ENCODE measurements at places on chromosomes 11 and 22. TPM values are rescaled to one million over a fixed set of nuclear protein-coding genes. Genes with fewer than 3 reads are reported as not detected.

- DNase-seq = no peak
Measured at GRCh38 chr11:118236170-118236569, 11.4 kb upstream of the JAML start.

- no peak for DNase-seq
Measured at GRCh38 chr22:44091021-44091721, 67.1 kb downstream of the PARVB start.

- no peak for DNase-seq
Measured at GRCh38 chr22:19094393-19094997, 27.7 kb downstream of the DGCR2 start.

- no peak for DNase-seq
Measured at GRCh38 chr11:16690086-16690485, 48.4 kb upstream of the C11orf58 start.

DNA sequence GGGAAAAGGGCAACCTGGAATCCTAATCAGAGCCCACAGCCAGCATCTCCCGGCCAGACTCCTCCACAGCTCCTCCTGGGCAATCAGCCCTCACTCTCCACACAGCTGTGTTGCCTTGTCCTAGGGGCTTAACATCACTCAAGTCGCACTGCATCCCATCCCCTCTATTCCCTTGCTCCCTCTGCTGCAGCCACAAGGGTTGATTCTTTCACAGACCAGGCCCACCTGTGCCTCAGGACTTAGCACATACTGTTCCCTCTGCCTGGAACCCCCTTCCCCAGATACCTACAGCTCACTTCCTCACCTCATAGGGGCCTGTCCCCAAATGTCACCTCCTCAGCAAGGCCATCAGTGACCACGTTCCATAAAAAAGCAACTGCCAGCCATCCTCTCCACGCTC lies 18.4 kb downstream of the SPATA19 start:
- no peak for DNase-seq

DNA sequence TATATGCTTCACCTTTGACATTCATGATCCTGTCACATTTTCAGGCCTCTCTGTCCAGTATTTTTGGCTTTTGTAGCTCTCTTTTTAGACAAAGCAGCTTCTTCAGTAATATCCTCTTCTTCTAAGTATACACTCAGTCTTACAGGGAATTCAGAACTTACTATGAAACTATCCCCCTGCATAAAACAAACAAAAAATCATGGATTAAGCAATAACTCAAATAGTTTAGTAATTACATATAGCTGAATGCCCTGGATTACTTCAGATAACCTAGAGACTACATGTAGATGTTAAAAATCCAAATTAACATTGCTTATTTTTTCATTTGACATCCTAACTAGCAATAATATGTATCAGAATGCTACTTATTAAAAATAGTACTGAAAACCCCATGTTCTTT lies 5.2 kb downstream of the TAF1D start:
- DNase-seq = no peak

DNA sequence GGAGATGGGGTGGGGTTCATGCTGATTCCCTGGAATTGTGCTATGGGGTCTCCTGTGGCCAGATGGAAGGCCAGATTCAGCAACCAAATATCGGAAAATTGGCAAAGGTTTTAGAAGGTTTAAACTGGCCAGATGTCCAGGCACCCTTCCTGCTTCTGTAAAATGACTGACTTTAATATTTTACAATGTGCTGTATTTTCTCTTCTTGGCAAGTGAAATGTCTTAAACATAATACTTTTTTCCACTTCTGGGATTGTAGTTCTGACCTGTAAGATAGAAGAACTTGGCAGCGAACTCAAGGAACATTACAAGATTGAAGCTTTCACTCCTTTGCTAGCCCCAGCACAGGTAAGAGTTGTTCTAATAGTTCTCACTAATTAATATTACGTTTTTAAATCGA lies 17.5 kb downstream of the POLA2 start:
- DNase-seq = no peak

DNA sequence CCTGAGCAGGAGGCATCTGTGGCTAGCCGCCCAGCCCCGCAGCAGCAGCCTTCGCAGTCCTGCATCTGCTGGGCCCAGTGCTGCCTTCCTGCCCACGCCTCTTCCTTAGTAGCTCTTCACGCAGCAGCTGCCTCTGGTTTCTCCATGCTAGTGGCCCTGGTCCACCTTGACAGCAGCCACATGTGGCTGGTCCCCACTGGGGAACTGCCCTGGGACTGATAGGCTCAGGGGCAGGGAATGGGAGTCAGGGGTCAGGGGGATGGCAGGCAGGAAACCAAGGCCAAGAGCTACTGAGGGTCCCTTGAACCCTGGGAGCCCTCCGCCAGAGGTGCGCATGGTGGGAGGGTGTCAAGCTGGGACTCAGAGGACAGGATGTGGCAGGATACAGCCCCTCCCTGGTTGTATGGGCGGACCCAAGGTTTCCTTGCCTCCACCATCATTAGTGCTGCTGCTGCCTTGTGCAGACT lies 99.4 kb upstream of the PITPNB start:
- peak; percentile 44 for DNase-seq

DNA sequence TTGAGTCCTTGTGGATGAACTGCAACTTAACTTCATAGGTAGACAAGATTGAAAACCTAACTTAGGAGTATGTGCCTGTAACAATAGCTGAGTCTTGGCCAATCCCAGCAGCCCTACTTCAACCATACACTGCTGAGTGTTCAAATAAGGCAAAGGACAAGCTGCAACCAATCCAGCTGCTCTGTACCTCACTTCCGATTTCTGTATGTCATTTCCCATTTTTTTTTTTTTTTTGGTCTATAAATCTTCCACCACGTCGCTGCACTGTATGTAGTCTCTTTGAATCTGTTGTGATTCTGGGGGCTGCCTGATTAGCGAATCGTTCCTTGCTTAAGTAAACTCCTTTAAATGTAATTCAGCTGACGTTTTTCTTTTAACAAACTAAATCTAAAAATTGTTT lies 35.4 kb upstream of the FLI1 start:
- no peak for DNase-seq

DNA sequence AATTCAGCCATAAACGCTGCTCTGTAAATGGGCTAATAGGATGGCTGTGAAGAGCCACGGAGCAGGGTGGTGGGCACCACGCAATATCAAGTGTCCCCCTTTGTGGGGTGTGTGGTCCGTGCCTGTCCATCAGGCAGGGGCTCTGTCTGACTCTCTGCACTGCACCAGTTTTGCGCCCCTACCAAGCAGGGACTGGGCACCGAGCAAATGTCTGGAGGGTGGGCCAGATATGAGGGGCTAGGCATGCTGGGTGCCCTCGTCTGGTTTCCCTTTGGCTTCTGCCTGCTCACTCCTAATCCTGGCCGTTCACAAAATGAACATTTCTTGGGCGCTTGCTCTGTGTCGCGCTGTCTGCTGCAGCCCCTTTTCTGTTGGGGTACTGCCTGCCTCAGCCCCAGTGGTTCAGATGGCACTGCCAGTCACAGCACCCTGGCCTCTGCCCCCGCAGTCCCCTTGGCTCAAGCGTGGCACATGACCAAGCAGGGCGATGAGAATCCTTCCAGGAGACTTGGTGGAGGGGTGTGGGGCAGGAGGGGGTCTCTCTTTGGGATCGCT lies 37.1 kb upstream of the CELSR1 start:
- DNase-seq = no peak

GRCh38 chr11:112229746-112230433 lies 3.7 kb downstream of the PTS start:
- DNase-seq = no peak

GRCh38 chr11:17388609-17389210 lies at the start of gene KCNJ11:
TSS of gene KCNJ11 (minus strand) at chr11:17388659. CDS start at chr11:17388091, 568 bp downstream.
- DNase-seq = peak; percentile 64

- no peak for DNase-seq
Measured at GRCh38 chr11:66542362-66542761, 3.5 kb downstream of the ZDHHC24 start.

- DNase-seq = no peak
Measured at GRCh38 chr11:20049231-20049630, 111.0 kb downstream of the DBX1 start.

- no peak for DNase-seq
Measured at GRCh38 chr11:69683764-69684333, 8.7 kb upstream of the LTO1 start.

DNA sequence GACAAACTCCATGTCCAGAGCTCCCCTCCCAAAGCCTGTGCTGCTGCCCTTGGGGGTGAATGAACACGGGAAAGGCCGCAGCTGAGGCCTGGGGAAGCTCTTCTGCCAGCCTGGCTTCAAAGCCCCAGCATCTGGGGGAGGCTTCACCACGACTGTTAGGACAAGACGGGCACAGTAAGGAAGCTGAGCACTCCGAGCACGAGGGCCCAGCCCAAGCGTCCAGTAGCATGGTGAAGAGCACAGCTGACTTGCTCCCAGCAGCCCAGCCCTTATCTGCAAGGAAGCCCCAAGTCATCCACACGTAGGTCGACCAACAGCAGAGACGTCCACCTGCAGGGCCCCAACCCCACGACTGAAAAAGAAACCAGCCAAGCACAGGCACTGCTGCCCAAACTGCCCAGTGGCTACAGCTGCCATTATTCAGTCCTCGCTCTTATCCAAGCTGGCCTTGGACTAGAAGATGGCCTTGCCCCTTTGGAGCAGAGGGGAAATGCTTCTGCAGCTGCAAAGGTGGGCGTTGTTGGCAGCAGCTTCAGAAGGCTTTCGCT lies 62.5 kb downstream of the SHANK2 start:
- DNase-seq = no peak

GRCh38 chr11:22769081-22769480 lies 60.5 kb downstream of the SVIP start:
- no peak for DNase-seq

- DNase-seq = peak; percentile 73
Measured at GRCh38 chr11:64358907-64359711, at the start of gene RPS6KA4. TSS of gene RPS6KA4 (plus strand) at chr11:64359162. CDS start at chr11:64359236, 74 bp downstream.

DNA sequence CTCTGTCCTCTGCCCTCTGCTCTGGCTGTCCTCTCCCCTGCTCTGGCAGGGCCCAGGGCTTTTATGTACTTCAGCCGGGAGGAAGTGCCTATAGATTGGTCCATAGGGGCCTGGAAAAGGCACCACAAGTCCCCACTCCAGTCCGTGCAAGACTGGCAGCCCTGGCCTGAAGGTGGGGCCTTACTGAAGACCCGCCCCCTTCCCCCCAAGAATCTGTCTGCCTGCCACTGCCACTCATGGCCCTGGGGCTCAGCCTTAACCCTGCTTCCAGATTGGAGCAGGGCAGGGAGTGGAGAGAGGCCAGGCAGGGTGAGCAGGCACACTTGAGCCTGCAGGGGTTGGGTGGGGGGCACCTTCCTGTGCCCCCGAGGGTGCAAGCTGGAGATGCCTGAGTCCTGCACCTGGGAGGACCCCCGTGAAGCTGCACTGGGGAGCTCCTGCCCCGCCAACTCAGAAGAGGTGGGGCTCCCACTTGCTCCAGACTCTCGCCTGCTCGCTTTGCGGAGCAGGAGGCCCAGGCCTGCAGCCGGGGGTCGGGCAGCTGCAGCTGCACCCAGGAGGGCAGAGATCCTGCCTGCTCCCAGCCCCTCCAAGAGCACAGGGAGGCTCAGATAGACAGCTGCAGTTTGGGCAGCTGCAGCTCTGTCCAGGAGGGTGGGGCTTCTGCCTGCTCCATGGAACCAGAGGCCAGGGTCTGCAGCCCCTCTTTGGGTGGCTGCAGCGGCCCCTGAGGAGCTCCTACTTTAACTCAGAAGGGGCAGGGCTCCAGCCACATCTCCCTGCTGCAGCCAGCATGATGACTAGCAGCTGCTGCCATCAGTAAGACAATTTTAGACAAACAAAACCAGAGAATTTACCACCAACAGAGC lies 51.0 kb upstream of the SC5D start:
- DNase-seq = no peak

DNA sequence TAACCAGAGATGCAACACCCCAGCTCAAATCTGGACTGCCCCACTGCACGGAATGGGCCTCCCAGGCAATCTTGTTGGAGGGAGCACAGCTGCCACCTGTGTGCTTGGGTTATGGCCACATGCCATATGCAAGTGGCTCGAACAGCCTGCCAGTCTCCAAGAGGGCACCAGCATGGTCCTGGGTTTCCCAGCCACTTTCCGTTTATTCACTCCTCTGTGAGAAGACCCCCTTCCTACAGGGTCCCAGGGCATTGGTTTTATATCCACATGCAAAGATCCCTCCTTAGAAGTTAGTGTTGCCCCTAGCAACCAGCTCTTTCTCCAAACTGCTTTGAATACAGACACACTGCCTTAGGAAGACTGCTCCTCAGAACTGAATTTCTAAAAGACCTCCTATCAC lies 487.8 kb downstream of the BUD13 start:
- DNase-seq = no peak

- no peak for DNase-seq
Measured at GRCh38 chr11:78768971-78769370, 194.3 kb upstream of the NARS2 start.

GRCh38 chr11:124481365-124482323 lies 36.1 kb upstream of the OR8B8 start:
- no peak for DNase-seq

- no peak for DNase-seq
Measured at GRCh38 chr11:115377882-115378296, 126.3 kb downstream of the CADM1 start.

SMCO4 gene
- 106 TPM for total RNA-seq

BEST1 gene
- total RNA-seq = 1.1 TPM

NCF4 gene
- 6.2 TPM for total RNA-seq

CSTF3 gene
- 12.4 TPM for total RNA-seq

TRIM51 gene
- not detected for total RNA-seq

TTC28 gene
- total RNA-seq = 38.3 TPM

PGA5 gene
- not detected for total RNA-seq

UEVLD gene
- total RNA-seq = 9.5 TPM

LYVE1 gene
- 24.2 TPM for total RNA-seq

TCF20 gene
- 19.8 TPM for total RNA-seq

Data from right lobe of liver (tissue), 6 donors.